HTR-8/SVneo (cell line): ENCODE measurements at places on chromosomes 5 and 9.
A peak's percentile ranks its signal among the peaks of the same experiment; 100 is the strongest.

DNA sequence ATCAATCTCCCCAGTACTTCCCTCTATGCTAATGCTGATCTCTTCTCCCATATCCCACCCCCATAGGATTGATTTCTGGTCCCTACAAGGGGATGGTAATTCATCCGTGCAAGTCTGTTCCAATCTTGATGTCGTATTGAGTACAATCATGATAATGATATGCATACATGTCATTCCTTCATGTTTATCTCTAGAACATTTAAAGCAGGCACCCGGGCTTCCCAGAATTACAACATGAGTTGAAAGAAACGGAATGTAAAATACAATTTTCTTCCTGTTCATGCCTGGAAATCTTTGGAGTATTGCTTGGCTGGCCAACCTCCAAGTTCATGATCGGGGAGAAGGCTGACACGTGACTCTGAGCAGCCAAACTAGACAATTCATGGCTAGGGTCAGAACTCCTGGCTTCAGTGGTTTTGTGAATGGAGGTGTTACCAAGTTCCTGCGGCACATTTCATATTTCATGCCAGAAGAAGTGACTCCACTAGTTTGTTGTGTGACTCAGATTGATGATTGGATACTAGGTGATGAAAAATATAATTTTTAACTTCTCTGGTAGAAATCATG is 66.6 kb downstream of the C9orf152 start:
- DNase-seq, result peak; percentile 59

GRCh38 chr9:38089387-38090165 is 20.5 kb upstream of the SHB start:
- DNase-seq, result no peak

- peak; percentile 40 for DNase-seq
These were observed 749 bp downstream of the SOWAHA start for GRCh38 chr5:132813599-132814502.

DNA sequence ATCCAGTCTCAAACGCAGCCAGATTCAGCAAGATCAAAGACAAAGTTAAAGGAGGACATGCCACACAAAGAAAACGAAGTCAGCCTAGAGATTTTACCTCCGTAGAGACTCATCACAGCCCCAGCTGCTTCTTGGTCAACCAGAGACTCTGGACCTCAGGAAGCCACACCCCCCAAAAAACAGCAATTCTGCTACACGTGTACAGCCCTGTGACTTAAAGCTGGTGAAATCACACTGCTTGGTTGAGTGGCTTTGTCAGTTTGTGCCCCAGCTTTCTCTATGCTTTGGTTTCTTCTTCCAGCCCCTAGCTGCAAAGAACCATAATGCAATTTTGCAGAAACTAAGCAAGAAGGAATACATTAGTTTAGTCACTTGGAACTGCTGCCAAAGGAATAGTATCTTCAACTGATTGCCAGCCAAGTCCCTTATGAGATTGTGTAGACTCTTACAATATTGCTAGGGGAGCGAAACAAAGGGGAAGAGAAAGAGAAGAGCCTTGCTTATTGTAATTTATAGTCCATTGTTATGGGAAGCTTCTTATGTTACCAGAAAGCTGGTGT is 158.8 kb upstream of the ZNF462 start:
- DNase-seq, result no peak

GRCh38 chr9:125227761-125228160 is 13.4 kb downstream of the HSPA5 start:
- no peak for DNase-seq

DNA sequence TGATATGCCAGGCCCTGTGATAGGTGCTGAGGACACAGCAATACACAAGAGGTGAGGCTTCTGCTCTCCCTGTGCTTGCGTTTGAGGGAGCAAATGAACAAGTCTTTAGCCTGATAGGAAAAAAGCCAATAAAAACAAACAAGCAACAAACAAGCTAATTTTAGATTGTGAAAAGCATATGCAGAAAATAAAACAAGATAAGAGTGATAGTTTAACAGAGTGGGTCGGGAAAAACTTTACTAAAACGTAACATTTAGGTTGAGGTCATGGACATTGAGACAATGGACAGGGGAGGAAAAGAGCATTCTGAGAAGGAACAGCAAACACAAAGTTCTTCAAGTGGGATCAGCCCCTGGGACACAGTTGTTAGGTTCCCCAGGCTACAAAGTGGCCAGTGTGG is 4.3 kb downstream of the SMIM3 start:
- no peak for DNase-seq

DNA sequence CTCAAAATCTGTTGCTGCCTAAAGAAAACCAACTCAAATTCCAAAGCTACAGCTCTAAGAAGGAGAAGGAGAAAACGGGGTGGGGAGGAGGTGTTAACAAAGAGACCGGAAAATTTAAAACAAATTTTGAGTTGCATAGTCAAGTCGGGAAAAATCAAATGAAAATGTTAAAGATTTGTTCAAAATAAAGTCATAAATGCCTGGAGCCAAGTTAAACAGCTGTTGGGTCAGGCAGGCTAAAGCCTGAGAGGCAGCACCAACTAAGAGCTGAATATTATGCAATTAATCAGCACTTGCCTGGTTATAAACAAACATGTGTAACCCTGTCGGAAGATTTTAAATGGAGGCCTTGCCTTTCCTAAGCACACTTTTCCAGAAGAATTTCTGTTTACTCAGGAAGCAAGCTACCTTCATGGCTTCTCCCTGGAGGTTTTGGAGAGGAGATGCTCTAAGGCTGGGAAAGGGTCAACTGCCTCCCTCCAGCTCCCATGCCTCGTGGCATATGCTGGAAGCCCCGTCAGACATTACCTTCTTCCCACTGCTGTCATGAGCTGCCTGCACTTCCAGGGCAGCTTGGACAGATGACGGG is 270.5 kb downstream of the DMRT2 start:
- DNase-seq, result no peak

DNA sequence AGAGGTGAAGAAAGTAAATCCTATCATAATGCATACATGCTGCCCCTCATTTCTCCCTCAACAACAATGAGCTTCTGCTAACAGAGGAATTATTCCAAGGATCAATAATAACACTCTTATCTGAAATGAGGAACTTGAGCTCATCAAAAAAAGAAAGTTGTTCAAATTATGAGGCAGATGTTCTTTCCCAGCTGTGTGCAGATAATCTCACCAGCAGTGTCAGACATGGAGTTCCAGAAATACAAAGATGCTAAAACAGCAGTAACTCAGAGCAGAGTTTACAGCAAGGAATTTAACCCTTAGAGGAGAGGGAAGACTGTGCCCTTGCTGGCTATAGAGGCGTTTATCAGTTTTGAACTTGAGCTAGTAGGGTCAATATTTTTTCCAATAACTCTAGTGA is 153.1 kb downstream of the TRIM36 start:
- no peak for DNase-seq

DNA sequence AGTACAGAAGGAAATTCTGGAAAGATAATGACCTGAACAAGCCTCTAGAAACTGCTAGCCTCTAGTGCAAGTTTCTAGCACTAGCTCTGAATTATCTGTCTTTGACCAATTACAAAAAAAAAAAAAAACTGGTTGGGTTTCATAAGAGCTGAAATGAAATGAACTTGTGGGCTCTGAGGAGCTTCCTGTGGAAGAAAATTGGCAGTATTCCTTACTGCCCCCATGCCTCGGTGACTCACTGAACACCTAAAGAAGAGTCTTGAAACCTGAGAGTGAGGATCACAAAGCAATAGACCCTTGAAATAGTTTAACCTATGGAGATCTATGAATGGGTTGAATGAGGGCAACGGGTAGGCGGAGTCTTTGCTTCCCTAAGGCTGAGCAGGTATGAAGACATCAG is 263.6 kb upstream of the RASA1 start:
- DNase-seq, result no peak

DNA sequence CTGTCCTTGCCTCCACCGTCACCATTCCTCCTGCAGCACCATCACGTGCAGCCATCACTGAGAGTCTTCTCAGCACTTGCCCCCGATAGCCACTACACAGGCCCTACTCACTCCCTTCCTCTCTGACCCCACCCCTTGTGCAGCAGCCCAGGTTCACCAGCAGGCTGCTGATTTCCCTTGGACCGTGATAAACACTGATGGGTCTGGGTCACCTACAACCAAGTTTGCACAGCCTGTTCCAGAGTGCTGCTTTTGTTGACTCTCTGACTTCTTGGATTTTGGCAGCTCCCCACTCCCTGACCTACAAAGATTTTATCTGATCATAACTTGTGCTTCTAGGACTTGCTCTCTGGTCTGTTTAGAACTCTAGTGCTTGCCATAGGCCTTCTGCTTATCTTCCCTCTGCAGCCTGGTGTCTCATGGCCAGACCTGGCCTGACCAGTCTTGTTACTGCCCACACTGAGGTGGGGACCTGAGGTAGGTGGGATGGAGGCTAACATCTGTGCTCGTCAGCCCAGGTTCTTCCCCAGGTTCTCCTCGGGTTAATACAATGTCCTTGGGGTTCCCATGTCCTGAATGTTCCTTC is 109.3 kb downstream of the TARS1 start:
- DNase-seq, result no peak

DNA sequence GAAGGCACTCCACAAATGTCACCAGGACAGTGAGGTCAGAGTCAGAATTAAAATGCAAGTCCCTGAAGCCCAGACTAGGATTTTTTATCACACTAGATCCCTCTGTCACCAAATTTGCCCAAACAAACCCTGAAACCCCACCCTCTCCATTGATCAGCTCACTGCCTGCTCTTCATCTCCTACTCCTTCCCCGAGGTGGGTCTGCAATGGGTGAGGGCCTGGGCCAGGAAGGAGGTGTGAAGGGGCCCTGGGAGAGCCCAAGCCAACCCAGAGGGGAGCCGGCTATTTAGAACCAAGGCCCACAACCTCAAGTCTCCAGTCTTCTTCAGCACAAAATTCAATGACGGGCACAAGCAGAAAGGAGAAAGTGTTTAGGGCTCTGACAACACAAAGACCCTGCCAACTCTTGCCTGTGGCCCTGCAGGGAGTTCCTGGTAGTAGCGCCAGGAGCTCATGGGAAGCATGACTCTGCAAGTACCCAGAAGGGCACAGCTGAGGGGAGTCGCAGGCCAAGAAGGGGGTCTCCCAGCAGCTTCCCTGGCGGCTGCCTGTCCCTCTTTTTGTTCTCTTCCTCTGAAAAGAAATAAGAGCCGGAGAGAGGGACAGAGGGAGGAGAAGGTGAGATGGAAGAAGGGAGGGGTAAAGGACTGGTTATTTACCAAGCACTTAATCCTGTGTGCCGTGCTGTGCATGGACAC is 5.5 kb downstream of the FOXI1 start:
- DNase-seq, result no peak

DNA sequence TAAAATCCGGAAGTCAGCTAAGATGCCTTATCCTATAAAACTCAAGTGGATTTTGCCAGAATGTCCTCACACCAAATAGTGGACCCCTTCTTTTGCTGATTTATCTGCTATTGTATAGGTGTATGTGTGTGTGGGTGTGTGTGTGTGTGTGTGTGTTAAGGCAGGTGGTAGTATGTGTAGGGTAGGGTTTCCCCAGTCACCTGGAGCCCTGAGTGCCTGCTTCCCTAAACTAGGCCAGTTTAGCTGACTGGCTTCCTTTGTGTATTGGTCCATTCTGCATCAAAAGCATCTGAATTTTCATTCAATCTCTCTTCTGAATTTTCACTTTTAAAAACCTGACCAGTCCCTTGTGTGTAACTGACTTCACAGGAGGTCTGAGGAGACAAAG is 42.2 kb upstream of the LCP2 start:
- no peak for DNase-seq

- no peak for DNase-seq
These were observed 6.6 kb upstream of the TBC1D2 start for GRCh38 chr9:98262056-98262455.

GRCh38 chr9:87160148-87161102 is 213.1 kb upstream of the GAS1 start:
- DNase-seq, result no peak

GRCh38 chr5:124504081-124504916 is 242.1 kb downstream of the ZNF608 start:
- no peak for DNase-seq

DNA sequence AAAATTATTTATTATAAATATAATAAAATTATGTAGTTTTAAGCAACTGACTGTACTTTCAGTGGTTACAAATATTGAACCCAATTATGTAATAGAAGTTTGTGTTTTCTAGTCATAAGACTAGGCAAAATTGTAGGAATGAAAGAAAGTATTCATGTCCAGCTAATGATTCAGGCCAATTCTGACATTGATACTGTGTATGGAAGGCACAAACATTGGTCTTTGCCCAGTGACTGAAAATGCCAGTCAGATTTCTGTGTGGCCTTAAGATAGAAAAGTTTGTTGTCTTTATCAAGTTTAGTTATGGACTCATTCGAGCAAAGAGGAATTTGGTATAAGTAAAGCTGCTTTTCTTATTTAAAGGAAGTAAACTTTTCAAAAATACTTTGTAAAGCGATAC is 60.3 kb downstream of the SLC12A2 start:
- DNase-seq, result no peak

- DNase-seq, result no peak
These were observed 31.5 kb downstream of the GAPVD1 start for GRCh38 chr9:125293134-125293533.

GRCh38 chr5:10590226-10590999 is 26.5 kb downstream of the ANKRD33B start:
- DNase-seq, result peak; percentile 85

GRCh38 chr9:74449060-74449459 is 48.1 kb upstream of the RORB start:
- DNase-seq, result no peak

DNA sequence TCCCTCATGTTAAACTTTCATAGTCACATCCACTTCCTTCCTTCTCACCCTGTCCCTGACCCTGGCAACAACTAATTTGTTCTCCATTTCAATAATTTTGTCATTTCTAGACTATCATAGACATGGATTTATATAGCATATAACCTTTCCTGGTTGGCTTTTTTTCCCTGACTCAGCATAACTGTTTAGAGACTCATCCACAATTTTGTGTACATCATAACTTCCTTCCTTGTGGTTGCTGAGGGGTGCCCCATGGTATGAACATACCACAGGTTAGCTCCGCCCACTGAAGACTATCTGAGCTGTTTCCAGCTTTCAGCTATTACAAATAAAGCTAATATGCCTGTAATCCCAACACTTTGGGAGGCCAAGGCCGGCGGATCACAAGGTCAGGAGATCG is 137.3 kb downstream of the PHF2 start:
- peak; percentile 7 for DNase-seq

- DNase-seq, result no peak
These were observed 404.1 kb downstream of the DMRT2 start for GRCh38 chr9:1454211-1454610.

DNA sequence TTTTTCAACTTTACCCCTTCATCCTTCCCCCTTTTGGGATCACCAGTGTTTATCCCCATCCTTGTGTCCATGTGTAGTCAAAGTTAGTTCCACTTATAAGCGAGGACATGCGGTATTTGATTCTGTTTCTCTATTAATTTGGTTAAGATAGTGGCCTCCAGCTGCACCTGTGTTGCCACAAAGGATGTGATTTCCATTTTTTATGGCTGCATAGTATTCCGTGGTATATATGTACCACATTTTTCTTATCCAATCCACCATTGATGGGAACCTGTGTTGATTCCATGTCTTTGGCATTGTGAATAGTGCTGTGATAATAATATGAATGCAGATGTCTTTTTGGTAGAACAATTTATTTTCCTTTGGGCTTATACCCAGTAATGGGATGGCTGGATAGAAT is 252.4 kb downstream of the ARRDC3 start:
- DNase-seq, result no peak
